Caco-2 (cell line): ENCODE measurements at places on chromosomes 7 and 10.
A peak's percentile ranks its signal among the peaks of the same experiment; 100 is the strongest.

GRCh38 chr7:20241194-20241910 lies 24.2 kb upstream of the MACC1 start:
- DNase-seq, result peak; percentile 56

GRCh38 chr10:74882427-74882826 lies 56.0 kb downstream of the KAT6B start:
- DNase-seq, result no peak

- DNase-seq, result no peak
Observed at GRCh38 chr10:5561704-5562645, 37.2 kb downstream of the CALML3 start.

DNA sequence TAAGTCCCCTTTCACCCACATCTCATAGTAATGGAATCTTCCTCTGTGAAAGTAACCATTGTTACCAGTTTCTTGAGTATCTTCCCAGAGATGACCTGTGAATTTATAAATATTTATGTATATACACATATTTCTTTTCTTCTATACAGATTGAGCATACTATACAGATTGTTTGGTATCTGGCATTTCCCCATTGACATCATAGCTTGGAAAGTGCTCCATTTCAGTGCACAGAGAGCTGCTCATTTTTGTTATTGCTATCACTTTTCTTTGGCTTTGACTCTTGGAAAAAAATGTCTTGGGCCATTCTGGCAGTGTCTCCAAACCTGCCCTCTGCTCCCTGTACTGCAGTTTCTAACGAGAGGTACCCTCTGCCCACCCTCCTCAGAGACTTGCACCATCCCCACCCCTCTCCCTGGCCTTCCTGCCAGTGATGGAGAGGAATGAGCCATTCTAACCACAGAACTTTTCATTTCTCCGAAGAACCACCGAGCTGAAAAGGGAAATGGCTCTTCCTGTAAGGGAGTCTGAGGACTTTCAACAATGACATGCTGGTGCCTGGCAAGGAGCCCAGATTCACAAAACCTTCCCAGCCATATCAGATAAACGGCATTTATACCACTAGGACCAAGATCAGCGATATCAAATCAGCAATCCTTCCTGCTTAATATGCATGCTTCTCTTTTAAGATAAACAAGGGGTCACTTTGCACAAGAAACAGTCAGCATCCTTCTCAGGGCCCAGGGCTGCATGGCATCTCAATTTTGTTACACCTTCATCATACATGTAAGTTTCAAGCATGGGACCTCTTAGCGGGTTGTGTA lies 19.7 kb upstream of the CCSER2 start:
- DNase-seq, result no peak

GRCh38 chr10:63464402-63465292 lies 1.1 kb downstream of the JMJD1C start:
- no peak for DNase-seq

GRCh38 chr7:112833082-112833481 lies 42.9 kb upstream of the TMEM168 start:
- no peak for DNase-seq

DNA sequence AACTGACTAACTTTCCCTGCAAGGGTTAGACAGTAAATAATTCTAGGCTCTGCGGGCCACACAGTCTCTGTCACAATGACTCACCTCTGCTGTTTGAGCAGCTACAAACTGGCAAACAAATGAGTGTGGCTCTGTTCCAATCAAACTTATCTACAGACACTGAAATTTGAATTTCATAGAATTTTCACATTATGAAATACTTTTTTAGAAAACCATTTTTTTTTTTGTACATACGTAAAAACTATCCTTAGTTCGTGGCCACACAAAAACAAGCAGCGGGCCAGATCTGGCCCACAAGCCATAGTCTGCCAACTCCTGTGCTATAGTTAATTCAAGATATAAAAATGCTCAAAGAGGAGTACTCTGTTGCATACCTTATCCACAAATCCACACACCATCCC lies 32.6 kb downstream of the PIP4K2A start:
- no peak for DNase-seq

GRCh38 chr7:67022511-67022910 lies 25.9 kb downstream of the TYW1 start:
- DNase-seq, result no peak

DNA sequence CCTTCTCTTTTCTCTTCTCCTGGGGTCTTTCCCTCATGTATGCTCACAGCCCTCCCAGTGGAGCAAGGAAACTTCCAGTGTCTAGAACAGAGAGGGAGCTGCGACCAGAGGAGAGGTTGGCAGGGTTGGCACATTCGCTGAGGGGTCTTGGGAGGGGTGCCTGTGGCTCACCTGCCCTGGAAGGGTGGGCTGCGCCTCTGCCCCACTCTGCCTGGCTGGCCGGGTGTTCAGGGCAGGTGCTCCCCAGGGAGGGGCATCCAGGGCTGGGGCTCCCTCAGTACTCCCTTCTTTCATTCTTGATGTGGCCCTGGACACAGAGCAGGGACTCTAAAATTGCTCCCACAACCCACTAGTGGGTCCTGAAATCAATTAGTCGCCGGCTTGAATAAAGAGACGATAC lies 16.9 kb downstream of the SHH start:
- no peak for DNase-seq

GRCh38 chr7:25886387-25887240 lies 265.4 kb upstream of the NFE2L3 start:
- no peak for DNase-seq

GRCh38 chr10:106942035-106942662 lies 222.4 kb downstream of the SORCS1 start:
- DNase-seq, result no peak

- no peak for DNase-seq
Observed at GRCh38 chr10:15290671-15291070, 80.4 kb downstream of the FAM171A1 start.

DNA sequence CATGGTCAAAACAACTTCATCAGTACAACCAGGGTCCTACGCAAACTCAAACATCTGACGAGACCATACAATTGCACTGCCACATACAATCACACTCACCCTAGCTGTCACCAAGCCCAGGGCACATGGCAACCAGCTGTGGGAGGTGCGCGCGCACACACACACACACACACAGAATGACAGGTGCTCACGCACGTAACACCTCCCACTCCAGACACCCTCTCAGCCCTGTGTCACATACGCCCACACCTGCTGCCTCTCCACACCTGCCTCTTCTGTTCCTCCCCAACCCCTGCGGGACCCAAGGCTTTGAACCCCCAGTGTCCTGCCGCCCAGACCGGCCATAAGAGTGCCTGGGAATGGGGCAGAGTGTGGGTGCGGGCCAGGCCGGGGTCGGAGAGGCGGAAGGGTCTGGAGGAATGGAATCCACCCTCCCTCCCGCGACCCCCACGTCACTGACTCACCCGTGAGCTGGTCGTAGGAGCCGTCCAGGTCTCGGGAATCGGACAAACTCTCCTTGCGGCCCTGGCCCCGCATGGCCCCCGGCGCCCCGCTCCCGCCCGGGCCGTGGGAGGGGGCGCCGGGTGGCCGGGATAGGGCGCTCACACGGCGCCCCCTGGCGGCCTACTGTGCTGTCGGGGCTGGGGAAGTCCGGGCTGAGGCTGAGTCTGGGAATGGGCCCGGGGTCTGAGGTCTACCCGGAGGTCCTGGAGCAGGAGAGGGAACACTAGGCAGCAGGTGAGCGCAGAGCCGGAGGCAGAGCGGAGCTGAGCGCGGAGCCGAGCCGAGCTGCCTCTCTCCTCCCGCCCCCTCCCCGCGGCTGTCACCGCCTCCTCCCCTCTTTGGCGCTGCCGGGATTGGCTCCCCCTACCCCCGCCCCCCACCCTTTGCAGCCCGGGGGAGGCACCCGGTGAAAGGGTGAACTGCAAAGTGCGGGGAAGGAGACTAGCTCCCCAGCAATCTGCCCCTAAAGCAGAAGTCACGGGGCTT lies at the start of gene KCNIP2:
TSS of gene KCNIP2 (minus strand) at position 769 of the 990 bp plus-strand sequence. CDS start at position 537, 232 bp downstream.
- peak; percentile 9 for DNase-seq

- no peak for DNase-seq
Observed at GRCh38 chr10:75449382-75450074, 18.1 kb downstream of the LRMDA start.

- DNase-seq, result no peak
Observed at GRCh38 chr7:130436253-130436652, 4.6 kb downstream of the CEP41 start.

- peak; percentile 8 for DNase-seq
Observed at GRCh38 chr7:127396184-127396583, 3.7 kb upstream of the ZNF800 start.

DNA sequence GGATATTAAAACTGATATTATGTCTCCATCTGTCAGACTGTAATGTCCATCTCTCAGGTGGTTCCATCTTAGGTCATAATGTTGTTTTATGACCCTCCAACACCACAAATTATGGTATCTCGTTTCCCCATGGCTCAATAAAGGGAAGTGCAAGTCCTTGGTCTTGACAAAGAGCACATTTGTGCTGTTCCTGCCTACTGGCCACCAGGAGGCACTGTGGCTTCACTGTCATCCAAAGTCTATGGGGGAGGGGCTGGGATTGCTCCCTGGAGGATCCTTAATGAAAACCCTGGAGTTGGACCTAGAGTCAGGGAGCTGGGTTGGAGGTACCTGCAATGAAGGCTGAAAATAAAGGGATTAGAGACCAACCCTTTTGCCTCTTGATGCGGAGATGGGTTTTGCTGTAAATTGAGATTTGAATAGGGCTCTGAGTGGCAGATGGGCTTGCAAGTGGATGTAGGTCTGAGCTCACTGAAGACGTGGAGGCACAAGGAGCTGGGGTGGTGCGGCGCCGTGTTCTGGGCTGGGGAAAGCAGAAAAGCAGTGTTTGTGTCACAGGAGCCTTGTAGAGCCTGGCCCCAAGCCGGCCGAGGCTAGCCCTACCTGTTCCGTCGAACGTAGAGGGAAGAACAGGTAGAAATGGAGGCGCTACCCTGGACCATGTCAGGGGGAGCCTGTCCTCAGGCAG lies 180.5 kb upstream of the PRSS58 start:
- peak; percentile 35 for DNase-seq

- DNase-seq, result no peak
Observed at GRCh38 chr10:101892782-101893391, 49.3 kb upstream of the KCNIP2 start.

GRCh38 chr7:135164357-135165061 lies 6.0 kb downstream of the CYREN start:
- DNase-seq, result no peak

- peak; percentile 3 for DNase-seq
Observed at GRCh38 chr7:9890092-9890491, 1083.6 kb upstream of the PHF14 start.

GRCh38 chr7:22677680-22678079 lies 49.3 kb upstream of the IL6 start:
- DNase-seq, result no peak

GRCh38 chr10:30510932-30511700 lies 77.1 kb downstream of the MAP3K8 start:
- DNase-seq, result no peak

GRCh38 chr10:62093863-62094291 lies 174.8 kb downstream of the RTKN2 start:
- DNase-seq, result peak; percentile 88

GRCh38 chr10:29434111-29434510 lies 145.2 kb downstream of the LYZL1 start:
- DNase-seq, result no peak

DNA sequence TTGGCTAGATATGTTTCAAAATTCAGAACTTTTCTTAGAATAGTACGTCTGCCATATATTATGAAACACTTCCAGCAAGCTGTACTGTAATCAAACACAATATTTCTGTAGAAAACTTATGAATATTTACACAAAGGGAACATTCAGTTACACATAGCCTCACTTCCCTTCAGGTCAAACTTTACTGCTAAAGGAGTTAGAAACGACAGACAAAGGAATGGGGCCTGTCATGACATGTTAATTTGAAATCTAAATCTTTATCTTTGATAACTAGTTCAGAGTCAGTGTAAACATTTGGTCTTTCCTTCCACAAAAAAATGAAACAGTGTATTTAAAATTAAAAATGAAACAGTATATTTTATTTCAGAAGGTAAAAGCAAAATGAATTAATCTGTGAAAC lies 1.0 kb upstream of the CROT start:
- DNase-seq, result no peak

- DNase-seq, result no peak
Observed at GRCh38 chr10:129108378-129108777, 358.7 kb upstream of the MGMT start.

DNA sequence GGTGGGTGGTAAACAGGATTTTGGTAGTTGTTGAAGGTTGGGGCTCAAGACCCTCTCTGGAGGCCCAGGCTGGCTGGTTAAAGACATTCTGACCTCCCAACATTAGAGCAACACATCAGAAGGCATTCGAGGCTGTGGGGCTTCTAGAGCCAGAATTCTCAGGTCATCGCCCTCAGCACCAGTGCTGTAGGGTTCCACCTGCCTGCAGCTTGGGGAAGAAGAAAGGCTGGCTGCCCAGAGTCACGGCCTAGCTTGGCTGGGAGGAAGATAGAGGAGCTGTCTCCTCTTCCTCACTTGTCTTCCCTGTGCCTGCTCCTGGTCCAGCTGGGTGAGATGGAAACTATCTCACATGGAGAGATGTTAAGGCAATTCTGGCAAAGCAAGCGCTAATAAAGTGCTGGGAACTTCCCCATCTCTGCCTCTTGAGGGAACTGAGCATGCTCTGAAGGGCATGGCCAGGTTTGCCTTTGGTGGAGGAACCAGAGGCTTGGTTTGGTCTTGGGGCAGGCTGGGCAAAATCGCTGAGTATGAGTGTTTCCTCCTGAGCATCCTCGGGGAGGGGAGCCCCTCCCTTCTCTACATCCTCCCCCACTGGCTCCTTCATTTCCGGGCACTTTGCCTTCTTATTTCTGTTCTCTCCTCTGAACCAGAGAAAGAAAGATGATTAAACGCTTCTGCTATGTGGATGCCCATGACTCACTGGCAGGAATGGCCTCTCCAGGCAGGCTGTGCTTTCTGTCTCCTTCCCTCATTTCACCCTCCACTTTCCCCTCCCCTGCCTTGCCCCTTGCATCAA lies 509.0 kb upstream of the PODXL start:
- no peak for DNase-seq

DNA sequence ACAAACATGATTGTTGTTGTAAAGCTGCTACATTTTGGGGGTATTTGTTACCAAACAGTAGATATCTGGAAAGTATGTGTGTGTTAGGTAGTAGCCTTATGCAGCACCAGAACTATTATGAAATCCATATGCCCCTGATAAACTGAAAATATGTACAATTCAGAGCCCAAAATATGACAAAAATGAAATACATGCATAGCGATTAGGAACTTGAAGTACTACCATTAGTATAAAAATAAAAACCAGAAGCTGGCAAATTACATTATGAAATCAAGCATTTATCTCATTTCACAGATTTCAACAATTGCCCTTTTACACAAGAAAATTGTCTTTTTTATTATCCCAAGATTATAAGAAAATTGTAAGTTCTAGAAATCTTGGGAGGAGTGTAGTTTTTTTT lies 33.9 kb downstream of the SLC26A5 start:
- no peak for DNase-seq

- peak; percentile 65 for DNase-seq
Observed at GRCh38 chr10:21293518-21294356, 231.7 kb downstream of the SKIDA1 start.
